ENCODE measurements at places on chromosomes 5 and 9.

DNA sequence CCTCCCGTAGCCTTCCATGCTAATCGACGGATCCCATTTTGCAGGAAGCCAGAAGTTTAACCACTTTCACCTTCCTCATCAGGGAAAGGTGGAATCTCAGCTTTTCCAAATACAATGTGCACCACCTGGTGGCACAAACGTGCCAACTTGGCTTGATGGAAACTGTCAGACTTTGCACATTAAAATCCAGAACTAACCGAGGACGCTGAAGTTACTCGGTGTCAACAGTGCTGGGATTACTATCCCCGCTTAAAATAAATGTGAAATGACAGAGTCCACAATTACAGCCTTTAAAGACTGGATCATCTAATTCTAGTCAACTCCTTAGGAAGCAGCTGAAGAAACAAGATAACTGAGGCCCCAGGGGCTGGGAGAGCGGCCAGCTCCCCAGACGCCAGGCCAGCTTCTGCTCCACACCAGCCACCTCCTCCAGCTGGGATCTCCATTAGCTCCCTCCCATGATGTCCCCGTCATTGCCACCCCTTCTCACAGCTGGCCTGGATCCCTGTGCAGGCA, 50.1 kb upstream of the RETREG1 start:
- peak; percentile 42 for DNase-seq

DNA sequence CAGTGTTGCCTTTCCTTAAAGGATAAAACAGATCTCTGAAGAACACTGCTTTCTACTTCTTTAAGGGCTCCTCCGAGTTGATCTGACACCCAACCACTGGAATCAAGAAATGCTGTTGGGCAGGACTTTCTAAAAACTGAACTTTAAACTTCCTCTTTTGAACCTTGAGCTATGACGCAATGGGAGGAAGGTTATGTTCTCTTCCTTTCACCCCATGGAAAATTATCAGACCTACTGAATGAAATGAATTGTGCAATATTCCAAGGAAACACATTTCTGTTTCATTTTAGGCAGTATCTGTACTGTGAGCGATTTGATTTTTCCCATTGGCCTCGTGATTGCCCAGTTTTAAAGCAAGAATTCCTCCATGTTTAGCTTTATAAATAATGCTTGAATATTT, 206.0 kb upstream of the PRR16 start:
- peak; percentile 96 for DNase-seq

DNA sequence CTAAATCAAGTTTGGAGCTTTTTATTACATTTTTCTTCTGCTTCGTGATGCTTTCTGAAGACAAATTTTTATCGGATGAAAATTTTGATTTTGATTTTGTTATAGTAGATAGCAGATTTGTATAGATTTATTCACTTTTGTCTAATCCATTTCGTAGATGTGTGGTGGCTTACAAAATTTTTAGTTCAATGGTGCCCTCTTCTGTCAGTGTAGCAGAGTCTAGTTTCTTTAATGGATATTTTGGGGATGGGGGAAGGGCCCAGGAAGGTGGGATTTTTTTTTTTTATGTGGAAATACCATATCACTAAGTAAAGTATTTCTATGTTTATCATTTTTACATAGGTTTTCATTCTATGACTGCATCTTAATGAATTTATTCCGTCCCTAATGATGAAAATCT, 259.9 kb upstream of the TARS1 start:
- no peak for DNase-seq

DNA sequence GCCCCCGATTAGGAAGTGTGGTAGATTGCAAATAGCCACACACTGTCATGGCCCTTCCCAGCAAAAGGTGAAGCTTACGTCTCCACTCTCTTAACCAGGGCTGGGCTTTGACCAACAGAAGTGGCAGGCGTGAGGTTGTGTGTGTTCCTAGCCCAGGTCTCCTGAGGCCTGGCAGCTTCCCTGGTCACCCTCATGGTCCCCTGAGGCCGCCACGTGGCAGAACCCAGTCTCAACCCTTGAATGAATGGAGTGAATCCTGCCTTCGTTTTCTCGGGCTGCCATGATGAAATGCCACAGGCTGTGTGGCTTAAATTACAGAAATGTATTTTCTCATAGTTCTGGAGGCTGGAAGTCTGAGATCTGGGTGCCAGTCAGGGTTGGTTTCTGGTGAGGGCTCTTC, 370.4 kb downstream of the IRX2 start:
- DNase-seq = no peak

- DNase-seq = no peak
Observed at GRCh38 chr5:58458141-58458742, 1.6 kb downstream of the PLK2 start.

DNA sequence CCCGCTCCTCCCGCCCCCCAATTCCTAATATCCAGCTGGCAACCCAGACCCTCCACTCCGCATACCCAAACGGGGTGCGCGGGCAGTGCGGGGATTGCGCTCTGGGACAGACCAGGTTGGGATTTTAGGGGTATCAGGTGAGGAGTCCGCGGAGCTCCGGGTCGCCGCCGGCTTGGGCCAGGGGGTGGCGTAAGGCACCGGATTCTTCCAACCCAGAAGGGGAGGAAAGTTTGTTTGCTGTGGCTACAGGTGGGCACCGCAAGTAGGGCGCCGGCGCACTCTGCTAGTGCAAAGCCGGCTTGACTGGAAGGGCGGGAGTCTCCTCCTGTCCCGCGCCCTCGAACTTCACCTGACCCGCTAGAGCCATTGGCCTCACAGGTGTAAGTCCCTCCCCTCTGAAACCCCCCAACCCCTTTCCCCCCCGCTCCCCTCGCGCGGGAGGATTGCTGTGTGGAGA, 709 bp downstream of the IQGAP2 start:
- DNase-seq = peak; percentile 56

DNA sequence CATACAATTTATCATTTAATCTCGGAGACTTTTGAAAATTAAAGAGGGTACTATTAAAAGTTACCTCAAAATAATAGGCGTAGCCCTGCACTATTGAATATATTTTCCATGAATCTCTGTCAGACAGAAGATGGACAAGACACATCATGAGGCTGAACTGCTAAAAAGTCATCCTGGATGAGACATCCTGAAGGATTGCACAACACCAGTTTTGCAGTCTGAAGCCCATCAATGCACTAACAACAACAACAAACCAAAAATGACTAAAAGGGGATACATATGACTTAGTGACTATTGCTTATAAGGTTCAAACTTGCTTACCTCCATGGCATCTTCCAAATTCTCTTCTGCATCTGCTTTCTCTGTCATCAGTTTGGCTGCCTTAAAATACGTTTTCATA, 15.7 kb downstream of the LMBRD2 start:
- DNase-seq = no peak

DNA sequence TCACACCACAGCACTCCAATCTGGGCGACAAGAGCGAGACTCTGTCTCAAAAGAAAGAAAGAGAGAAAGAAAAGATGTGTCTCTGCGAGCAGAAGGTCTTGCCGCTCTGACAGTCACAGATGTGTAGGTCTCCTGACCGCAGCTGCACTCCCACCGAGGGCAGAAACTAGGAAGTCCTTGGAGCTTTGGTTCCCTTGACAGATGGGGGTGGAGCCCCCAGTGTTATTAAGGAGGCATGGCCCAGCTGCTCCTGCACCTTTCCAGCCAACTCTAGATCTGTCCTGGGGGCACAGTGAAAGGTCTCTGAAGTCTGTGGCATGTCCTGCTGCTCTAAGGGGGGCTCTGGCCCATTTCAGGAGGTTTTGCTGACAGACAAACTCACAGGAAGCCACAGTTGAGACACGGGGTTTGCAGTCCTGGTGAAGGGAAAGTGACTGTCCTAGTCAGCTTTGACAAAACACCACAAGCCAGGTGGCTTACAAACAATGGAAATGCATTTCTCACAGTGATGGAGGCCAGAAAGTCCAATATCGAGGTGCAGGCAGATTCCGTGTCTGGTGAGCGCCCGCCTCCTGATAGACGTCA, 9.0 kb upstream of the DIPK1B start:
- DNase-seq = peak; percentile 72

DNA sequence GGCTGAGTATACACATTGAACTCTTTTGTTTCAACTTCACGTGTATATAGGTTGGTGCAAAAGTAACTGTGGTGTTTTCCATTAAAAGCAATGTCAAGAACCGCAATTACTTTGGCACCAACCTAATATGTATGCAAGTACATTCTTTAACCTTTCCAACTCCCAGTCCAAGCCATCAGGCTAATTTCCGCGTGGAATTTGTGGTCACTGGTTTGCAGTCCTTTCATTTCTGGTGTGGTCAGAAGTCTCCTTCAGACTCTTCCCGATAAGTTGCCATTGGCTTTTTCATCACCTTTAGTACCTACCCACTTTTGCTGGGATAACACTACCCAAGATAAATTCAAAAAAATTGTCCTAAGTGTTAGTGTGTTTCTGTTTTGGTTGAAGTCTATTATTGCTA, 84.0 kb downstream of the RGS3 start:
- DNase-seq = no peak

GRCh38 chr5:124342584-124342983, 403.9 kb downstream of the ZNF608 start:
- DNase-seq = no peak

DNA sequence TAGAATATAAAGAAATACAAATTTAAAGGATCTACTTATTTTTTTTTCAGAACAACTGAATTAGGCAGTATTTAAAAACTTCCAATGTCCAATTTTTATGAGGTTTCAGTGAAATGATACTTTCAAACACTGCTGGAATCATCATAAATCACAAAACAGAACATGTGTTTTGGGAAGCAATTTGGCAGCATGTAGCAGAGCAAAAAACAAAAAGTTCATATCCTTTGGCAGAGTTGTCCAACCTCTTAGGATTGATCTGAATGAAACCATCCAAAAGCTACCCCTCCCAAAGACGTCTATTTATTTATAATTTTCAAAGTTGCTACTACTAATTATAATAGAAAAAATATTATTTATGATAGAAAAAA, 192.4 kb upstream of the PUM3 start:
- no peak for DNase-seq

DNA sequence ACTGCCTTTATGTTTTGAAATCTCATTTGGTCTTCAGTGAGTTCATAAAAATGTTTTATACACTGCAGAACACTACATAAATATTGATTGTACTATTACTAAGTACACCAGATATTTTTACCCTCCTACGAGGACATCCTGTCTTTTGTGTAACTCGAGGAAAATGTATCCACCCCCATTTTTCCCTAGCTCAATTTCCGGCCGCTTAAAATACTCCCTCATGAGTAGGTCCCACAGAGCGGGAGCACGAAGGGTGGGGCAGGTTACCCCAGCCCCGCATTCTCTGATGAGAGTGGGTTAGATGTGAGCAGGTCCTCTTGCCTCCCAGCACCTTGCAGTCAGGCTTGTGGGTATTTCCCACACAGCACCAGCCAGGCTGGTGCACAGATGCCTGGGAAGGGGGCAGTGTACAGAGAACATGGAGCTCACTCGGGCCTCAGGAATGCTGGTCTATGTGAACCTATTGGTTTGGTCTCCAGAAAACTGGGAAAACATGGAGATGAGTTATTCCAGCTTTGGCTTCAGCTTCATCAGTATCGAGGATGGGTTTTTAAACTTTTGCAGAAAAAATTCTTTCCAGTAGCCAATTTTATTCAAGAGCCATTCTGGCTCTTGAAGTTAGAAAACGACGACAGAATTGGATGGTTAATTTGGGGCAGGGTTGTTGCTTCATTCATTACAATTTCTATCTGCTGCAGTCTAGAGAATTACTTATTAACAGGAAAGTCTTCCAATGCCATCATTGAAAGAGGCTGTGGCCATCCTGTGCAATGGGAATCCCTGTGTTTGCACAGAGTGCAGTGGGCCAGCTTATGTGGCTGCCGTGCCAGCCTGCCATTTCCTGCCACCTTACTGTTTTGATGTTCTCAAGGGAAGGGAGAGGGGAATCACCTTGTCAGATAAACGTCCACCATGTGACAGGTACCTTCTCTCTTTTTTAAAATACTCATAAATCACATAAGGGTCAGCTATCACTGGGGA, 73.2 kb downstream of the WDR41 start:
- DNase-seq = no peak

DNA sequence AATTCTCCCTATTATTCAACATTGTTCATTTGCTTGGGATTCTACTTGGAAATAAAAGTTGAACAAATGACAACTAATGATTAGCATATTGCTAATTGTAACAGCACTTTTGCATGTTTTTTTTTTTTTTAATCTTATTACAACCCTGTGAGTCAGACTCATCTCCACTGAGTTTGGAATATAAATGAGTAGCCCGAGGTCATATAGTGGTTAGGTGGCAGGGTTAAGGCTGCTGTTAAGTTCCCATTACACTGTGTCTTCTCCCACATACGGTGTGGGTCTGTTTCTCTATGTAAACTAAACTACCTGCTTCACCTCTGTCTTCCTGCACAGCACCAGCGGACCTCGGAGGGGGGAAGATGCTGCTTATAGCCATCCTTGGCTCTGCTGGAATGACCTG, 92.4 kb downstream of the EQTN start:
- DNase-seq = no peak

DNA sequence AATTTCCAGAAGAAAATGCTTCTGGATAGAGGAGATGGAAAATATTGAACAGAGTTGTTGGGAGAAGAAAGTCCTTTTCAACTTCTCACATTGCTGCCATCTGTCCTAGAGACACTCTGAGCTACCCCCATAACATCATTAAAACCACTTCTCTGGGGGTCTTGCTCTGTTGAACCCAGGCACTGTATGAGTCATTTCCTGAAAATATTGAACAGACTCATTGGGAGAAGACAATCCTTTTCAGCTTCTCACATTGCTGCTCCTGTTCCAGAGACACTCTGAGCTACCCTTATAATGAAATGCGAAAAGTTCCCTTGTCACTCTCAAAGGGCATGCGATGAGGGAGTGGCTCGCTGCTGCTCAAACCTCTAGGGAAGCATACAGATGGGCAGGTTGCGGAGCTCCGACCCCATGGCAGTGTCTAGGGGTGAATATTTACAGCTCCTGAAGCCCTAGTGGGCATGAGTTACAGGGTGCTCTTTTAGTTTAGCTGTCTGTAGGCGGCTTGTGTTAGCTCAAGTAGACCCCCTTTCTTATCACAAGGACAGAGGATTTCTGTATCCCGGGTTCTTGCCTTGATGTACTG, 90.7 kb downstream of the CDKN2A start:
- no peak for DNase-seq

DNA sequence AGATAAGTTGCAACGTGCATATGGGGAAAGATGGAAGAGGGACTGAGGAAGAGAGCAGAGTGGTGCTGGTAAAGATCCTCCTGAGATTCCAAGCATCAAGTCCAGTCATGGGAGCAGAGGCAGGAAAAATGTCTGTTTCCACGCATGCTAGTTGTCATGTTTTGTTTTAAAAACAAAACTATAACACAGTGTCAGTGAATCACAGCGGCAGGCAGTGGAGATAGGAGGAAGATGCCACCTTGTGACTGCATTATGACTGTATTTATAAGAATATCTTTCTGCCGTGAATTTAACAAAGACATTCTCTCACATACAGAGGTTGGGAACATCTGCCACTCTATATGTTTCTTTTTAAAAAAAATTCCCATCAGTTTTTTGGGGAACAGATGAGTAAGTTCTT, 3.7 kb upstream of the SVEP1 start:
- no peak for DNase-seq

GRCh38 chr5:50749873-50750272, 83.4 kb downstream of the PARP8 start:
- no peak for DNase-seq

- DNase-seq = peak; percentile 4
Observed at GRCh38 chr5:31355337-31355736, 161.9 kb downstream of the CDH6 start.
